Body of pancreas (tissue), 4 donors: ENCODE measurements at places on chromosomes 6 and 20.
A peak's percentile ranks its signal among the peaks of the same experiment; 100 is the strongest.

DNA sequence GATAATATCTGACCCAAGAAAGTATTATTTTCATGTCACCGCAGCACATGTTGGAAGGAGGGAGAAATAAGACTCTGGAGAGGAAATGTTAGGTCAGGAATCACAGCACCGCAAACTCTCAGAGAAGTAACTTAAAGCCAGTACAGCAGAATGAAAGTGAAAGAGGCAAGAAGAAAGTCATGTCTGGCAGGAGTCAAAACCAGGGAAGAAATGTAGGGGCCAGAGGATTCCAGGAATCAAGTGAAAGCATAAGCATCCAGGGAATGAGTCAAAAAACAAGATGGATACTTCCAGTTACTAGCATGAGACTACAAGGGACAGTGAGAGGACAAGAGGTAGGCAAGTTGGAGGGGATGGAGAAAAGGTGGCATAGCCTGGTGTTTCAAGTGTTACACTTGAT is 80.4 kb downstream of the AK9 start:
- H3K27ac ChIP-seq = no peak overlapping the region
- no peak overlapping the region for H3K4me3 ChIP-seq
- no peaks in the 10 kb centered on the region for H3K36me3 ChIP-seq
- no peaks in the 10 kb centered on the region for H3K4me1 ChIP-seq

GRCh38 chr6:168103050-168103830 is 24.2 kb upstream of the FRMD1 start:
- no peak for DNase-seq
- no peak overlapping the region for H3K27ac ChIP-seq
- H3K27me3 ChIP-seq = no peaks in the 10 kb centered on the region
- H3K4me3 ChIP-seq = no peak overlapping the region

- H3K27me3 ChIP-seq = no peaks in the 10 kb centered on the region
- no peaks in the 10 kb centered on the region for H3K4me1 ChIP-seq
- no peak for DNase-seq
These were observed 22.7 kb downstream of the TMX4 start for GRCh38 chr20:7996898-7997297.

DNA sequence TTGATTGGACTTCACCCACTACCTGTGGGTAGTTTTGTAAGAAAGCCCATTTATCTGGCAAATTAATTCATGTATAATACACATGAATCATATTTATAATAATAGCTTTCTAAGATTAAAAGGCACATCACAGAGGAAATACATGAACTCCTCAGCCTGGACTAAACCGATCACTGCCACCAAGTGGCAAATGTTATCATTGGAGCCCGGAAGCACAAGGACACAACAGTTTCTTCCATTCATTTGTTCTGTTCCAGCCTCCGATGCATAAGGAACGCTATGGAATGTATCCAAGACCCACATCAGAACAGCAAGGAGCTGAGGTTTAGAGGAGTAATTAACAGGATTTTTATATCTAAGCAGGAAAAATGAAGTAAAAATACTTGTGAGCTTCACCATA is 13.9 kb upstream of the IPCEF1 start:
- H3K4me3 ChIP-seq = no peak overlapping the region
- no peaks in the 10 kb centered on the region for H3K27me3 ChIP-seq
- H3K27ac ChIP-seq = no peak overlapping the region

- no peaks in the 10 kb centered on the region for H3K36me3 ChIP-seq
- no peak for DNase-seq
- peak overlapping the region; percentile 50 for H3K27ac ChIP-seq
- H3K4me1 ChIP-seq = peaks cover 44% of the 10 kb centered on the region
These were observed 109.4 kb upstream of the ARMC2 start for GRCh38 chr6:108738684-108739416.

DNA sequence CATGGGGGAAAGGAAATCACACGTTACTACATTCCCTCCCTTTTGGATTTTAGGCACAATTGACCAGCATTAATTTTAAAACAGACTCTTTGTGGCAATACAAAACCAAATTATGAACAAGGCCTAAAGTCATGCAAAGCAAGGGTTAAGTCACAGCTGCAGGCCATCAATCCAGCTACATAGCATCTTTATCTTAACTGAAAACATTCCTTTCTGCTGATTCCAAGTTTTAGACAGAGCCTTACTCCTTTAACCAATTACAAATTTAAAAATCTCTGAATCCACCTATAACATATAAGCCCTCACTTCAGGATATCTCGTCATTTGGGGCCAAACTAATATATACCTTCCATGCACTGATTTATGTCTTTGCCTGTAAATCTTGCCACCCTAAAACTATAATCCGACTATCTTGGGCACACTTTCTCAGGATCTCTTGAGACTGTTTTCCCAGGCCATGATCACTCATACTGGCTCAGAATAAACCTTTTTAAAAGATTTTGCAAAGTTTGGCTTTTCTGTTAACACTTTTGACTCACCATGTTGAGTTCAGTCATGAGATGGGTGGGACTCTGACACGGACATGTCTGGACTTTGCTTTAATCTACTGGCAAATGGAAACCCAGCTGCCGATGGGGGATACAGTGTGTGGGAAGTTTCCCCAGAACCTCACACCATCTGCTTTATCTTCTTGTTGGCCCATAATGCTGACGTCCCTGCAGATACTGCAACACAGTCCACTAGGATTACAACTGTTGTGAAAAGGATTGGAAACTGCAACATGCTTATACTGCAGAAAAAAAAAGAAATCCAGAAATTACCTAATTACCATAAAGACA is 757.0 kb downstream of the PTPRT start:
- H3K4me3 ChIP-seq = no peak overlapping the region
- no peaks in the 10 kb centered on the region for H3K4me1 ChIP-seq
- H3K27me3 ChIP-seq = no peaks in the 10 kb centered on the region
- DNase-seq = peak; percentile 27
- no peaks in the 10 kb centered on the region for H3K36me3 ChIP-seq

GRCh38 chr6:31452859-31453258 is 45.1 kb upstream of the MICB start:
- H3K4me1 ChIP-seq = no peaks in the 10 kb centered on the region
- H3K27me3 ChIP-seq = no peaks in the 10 kb centered on the region
- H3K27ac ChIP-seq = no peak overlapping the region
- no peak for DNase-seq
- H3K36me3 ChIP-seq = no peaks in the 10 kb centered on the region

GRCh38 chr6:125662296-125662695 is 87.1 kb upstream of the HEY2 start:
- H3K4me3 ChIP-seq = no peak overlapping the region
- H3K27me3 ChIP-seq = no peaks in the 10 kb centered on the region
- no peaks in the 10 kb centered on the region for H3K4me1 ChIP-seq
- DNase-seq = no peak

- no peak overlapping the region for H3K27ac ChIP-seq
- peaks cover 69% of the 10 kb centered on the region for H3K4me1 ChIP-seq
- no peak for DNase-seq
- no peak overlapping the region for H3K4me3 ChIP-seq
These were observed 3.9 kb downstream of the SLC29A1 start for GRCh38 chr6:44227148-44227793.

DNA sequence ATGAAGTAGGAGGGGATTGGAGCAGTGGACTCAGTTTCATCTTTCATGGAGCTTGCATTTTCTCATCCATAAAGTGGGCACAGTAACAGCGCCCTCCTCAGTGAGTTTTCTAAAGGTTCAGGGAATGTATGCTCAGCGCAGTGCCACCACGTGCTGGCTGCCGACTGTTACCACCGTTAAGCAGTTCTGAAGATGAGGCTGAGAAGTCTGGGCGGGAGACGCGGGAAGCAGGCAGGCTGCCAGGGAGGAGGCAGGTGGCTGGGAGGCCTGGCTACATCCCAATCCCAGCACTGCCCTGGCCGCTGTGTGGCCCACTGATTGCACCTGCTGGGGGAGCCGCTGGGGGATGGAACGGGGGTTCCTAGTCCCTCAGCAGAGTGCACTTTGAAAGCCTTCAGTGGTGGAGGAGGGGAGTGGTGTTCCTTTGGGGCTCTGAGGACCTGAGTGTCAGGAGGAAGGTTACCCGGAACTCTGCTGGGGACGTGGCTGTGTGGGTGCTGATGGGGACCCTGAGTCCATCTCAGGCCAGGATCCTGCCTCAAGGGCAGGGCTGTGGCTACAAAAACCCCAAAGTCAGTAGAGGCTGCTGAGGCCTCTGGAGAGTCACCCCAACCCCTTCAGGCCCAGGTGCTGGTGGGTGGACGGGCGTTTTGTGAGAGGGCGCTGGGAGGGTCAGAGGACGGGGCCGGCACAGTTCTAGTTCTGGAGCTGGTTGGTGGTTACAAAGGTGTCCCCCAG is 28.0 kb upstream of the PHACTR3 start:
- H3K4me1 ChIP-seq = peaks cover 5% of the 10 kb centered on the region
- H3K4me3 ChIP-seq = no peak overlapping the region
- no peaks in the 10 kb centered on the region for H3K36me3 ChIP-seq
- H3K27me3 ChIP-seq = peaks cover 3% of the 10 kb centered on the region

DNA sequence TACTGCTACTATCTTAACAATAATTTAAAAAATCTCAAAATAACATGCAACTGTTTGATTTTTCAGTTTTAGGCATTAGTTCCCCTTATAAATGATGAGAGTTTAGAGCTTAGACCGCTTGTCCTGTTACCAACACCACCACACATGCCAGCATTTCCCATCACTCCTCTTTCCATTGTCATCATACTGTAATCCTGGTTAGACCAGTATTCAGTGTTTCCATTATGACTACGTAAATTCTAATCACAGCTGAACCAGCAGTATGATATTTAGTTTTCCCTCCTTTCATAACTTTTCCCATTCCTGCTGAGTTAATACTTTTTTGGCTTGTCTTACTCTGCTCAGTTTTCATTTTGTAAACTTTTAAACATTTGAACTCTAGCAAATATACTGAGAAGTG is 12.2 kb upstream of the TBC1D20 start:
- H3K4me1 ChIP-seq = peaks cover 9% of the 10 kb centered on the region
- H3K36me3 ChIP-seq = no peaks in the 10 kb centered on the region
- H3K4me3 ChIP-seq = no peak overlapping the region
- H3K27me3 ChIP-seq = no peaks in the 10 kb centered on the region
- no peak for DNase-seq

- no peak overlapping the region for H3K27ac ChIP-seq
- H3K27me3 ChIP-seq = no peaks in the 10 kb centered on the region
- no peak overlapping the region for H3K4me3 ChIP-seq
- DNase-seq = no peak
- no peaks in the 10 kb centered on the region for H3K36me3 ChIP-seq
- H3K4me1 ChIP-seq = no peaks in the 10 kb centered on the region
These were observed 67.2 kb downstream of the TCP11 start for GRCh38 chr6:35073766-35074471.

- no peaks in the 10 kb centered on the region for H3K36me3 ChIP-seq
- H3K27ac ChIP-seq = no peak overlapping the region
- no peaks in the 10 kb centered on the region for H3K4me1 ChIP-seq
- DNase-seq = no peak
These were observed 37.3 kb downstream of the IPCEF1 start for GRCh38 chr6:154319231-154319858.

- H3K27me3 ChIP-seq = no peaks in the 10 kb centered on the region
- H3K4me3 ChIP-seq = no peak overlapping the region
- H3K27ac ChIP-seq = no peak overlapping the region
- H3K36me3 ChIP-seq = no peaks in the 10 kb centered on the region
- H3K4me1 ChIP-seq = peaks cover 10% of the 10 kb centered on the region
These were observed 151.8 kb downstream of the FOXC1 start for GRCh38 chr6:1761477-1761877.

DNA sequence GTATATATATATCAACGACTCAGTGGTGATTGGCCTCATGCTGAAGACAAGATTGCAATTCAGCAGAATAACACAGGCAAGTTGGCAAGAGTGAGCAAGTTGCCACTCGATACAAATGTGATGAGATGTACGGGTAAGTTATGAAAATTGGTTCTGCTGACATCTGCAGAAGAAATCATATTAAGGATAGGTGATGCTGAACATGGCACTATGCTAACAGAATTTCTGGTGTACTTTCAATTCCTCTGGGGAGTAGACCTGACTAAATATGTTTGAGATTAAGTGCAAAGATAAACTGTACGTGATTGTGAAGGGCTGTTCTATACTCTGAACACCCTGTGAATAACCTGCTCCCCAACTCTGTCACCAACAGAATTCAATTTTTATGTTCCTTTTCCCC is 758.2 kb downstream of the TBC1D32 start:
- no peak for DNase-seq
- no peak overlapping the region for H3K27ac ChIP-seq
- H3K4me1 ChIP-seq = no peaks in the 10 kb centered on the region

- DNase-seq = no peak
- H3K27ac ChIP-seq = no peak overlapping the region
- no peaks in the 10 kb centered on the region for H3K36me3 ChIP-seq
- H3K4me1 ChIP-seq = no peaks in the 10 kb centered on the region
These were observed 1309.4 kb downstream of the EPHA7 start for GRCh38 chr6:92109956-92110355.

- no peak overlapping the region for H3K27ac ChIP-seq
- no peaks in the 10 kb centered on the region for H3K36me3 ChIP-seq
- peaks cover 4% of the 10 kb centered on the region for H3K4me1 ChIP-seq
- no peak for DNase-seq
- no peak overlapping the region for H3K4me3 ChIP-seq
These were observed 91.7 kb downstream of the JARID2 start for GRCh38 chr6:15337582-15337981.

DNA sequence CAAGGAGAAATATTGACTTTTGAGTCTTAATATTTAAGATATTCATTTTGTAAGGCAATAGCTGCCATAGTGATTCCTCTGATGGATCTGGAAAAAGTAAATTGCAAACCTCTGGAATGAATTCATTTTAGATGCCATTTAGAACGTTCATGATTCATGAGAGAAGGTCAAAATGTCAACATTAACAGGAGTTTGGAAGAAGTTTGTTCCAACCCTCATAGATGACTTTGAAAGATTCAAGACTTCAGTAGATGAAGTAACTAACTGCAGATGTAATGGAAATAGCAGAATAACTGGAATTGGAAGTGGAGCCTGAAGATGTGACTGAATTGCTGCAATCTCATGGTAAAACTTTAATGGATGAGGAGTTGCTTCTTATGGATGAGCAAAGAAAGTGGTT is 100.9 kb upstream of the CCN2 start:
- no peaks in the 10 kb centered on the region for H3K36me3 ChIP-seq
- DNase-seq = no peak
- H3K27me3 ChIP-seq = no peaks in the 10 kb centered on the region
- H3K27ac ChIP-seq = no peak overlapping the region

GRCh38 chr6:42962096-42962495 is 1.5 kb downstream of the GNMT start:
- no peaks in the 10 kb centered on the region for H3K27me3 ChIP-seq
- peak overlapping the region; percentile 97 for H3K27ac ChIP-seq
- peaks cover 43% of the 10 kb centered on the region for H3K4me1 ChIP-seq
- peaks cover 12% of the 10 kb centered on the region for H3K36me3 ChIP-seq
- DNase-seq = no peak

GRCh38 chr6:16105854-16106253 is 23.0 kb upstream of the MYLIP start:
- H3K4me1 ChIP-seq = peaks cover 28% of the 10 kb centered on the region
- H3K36me3 ChIP-seq = no peaks in the 10 kb centered on the region
- no peaks in the 10 kb centered on the region for H3K27me3 ChIP-seq

DNA sequence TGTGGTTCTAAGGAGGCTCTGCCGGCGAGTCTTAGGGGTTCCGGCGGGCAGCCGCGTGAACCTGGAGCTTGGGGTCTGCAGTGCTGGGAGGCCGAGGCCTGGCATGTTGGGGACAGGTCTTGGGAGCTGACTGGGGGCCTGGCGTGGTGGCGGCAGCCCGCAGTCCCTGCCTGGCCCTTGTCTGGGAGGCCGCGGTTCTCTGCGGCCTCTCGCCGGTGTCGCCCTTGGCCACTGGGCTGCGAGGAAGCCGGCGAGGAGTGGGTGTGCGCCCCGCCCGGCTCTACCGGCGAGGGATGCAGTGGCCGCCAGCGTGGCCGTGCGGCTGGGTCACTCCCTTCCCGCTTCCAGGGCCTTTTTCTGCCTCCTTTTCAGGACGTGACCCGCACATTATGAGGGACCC is 36.3 kb downstream of the IGF2R start:
- peaks cover 15% of the 10 kb centered on the region for H3K4me1 ChIP-seq
- peaks cover 2% of the 10 kb centered on the region for H3K36me3 ChIP-seq
- no peaks in the 10 kb centered on the region for H3K27me3 ChIP-seq
- H3K4me3 ChIP-seq = no peak overlapping the region
